ENCODE measurements at places on chromosomes 16 and 17.

GRCh38 chr17:31548709-31549108 lies 157.2 kb downstream of the RAB11FIP4 start:
- no peak for DNase-seq

DNA sequence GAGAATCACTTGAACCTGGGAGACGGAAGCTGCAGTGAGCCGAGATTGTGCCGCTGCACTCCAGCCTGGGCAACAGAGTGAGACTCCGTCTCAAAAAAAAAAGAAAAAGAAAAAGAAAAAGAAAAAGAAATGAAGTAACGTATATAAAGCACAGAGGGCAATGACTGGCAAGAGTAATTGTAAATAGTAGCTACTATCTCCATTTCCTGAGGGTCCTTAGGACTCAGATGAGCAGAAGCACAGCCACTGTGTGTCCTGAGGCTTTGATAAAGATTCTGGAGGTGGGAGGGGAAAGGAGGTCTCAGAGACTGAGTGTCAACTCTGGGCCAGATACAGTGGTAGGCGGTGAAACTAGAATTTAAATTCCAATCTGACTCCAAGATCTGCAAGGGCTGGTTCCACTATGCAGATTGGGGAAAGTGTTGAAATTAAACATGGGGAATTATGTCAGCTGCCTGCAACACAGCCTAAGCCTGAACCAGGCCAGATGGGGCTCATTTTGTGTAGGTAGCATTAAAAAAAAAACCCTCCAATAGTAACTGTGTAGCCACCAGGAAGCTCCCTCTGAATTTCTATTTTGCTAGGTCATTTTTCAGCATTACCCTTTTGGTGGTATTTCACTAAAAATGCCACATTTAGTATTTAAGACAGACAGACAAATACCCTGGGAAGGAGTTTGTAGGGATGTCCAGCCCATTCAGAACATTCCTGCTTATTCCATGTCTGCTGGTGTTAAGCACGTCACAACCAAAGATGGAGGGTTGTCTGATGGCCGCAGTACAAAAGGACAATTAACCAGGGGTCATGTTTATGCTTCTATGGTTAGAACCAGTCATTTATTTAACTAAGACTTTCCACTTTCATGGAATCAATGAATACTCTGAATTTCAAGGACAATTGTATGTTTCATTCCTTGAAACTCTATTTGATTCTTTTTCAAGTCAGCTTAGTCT lies 46.1 kb downstream of the TBX4 start:
- no peak for DNase-seq

GRCh38 chr17:82094931-82095776 lies 2.9 kb downstream of the FASN start:
- no peak for DNase-seq

DNA sequence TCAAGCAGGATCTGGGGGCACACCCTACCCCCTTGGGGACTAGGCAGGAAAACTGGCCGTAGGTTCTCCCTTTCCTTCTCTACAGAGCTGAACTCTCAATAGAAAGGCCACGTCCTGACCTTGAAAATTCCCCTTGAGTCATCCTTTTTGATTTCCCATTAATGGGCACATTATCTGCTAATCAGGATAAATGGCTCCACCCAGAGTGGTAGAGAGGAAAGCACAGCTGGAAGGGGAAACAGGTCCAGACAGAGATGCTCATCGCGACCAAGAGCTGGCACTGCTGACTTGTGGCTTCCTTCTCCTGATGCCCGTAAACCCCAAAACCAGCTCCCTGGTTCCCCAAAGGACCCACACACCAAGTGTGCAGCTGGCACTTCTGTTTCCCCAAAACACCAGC lies 206.5 kb upstream of the CDH5 start:
- DNase-seq, result no peak

DNA sequence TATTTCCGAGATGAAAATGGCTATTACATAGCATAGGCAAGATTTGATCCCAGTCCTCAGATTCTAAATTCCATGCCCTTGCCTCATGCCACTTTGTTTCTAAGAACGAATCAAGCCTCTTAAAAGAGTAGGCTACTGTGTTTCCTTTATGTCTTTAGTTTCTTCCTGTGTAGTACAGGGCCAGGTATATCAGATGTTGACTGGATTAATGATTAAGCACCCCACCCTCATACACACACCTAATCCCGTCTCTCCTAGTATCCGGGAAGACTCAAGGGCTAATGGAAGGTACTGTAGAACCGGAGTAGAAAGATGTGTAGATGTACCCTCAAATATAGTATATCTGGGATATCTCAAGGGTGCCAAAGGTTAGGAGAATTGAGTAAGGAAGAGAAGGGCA lies 6.7 kb downstream of the TOM1L1 start:
- no peak for DNase-seq

DNA sequence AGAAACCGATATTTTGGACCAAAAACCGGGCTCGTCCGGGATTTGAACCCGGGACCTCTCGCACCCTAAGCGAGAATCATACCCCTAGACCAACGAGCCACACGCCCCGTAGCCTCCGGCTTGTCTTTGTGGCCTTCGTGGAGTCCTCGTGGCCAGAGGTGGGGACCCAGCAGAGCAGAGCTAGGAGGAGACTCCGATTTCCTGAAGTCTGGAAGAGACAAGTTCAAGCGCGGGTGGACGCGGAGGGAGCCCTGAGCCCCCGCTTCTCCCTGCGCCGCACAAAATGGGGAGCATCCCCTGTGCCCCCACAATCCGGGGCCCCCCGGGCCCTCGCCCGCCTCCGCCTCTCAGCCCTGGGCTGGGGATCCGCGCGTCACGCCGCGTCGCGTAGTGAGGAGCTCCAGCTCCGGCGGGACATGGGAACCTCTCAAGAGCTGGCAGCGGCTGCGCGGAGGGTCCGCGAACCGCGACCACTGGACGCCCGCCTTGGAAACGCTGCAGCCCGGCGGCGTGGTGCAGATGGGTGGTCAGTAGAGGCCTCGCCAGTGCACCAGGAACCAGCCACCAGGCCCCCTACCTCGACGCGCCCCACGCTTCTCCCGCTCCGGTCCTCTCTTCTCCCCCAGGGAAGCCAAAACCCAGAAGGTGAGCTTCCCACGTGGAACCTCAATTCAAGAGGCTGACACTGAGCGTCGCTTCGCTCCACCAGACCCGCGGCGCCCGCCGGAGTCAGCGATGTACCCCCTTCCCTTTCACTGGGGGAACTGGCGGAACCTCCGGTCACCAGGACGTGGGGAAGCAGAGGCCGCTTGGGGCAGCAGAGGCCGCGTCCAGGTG lies 5.2 kb upstream of the OR1F1 start:
- peak; percentile 47 for DNase-seq
